Neural progenitor cell (in vitro differentiated cells): ENCODE measurements at places on chromosomes 12 and 14. TPM values are rescaled to one million over a fixed set of nuclear protein-coding genes. Genes with fewer than 3 reads are reported as not detected.

ASB2 gene
- total RNA-seq = 0.62 TPM in 1 of 2 replicates, not detected in the other

DNA sequence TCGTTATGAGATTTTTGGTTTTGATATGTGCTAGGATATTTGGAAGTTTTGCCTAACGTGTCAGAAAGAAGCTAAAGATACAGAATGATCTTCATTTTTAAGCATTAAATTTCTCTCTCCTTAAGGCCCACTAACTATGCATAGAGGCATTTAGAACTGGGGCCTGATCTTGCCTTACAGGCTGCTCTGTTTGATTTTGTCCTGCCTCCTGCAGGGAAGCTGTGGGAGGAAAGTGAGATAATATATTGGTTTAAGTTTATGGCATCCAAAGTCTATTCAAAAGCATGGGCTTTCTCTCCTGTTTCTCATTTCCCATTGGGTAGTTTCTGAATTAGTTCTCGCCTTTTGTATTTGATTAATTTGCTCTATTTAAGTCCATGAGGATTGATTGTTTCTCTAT lies 250.3 kb upstream of the FBXO33 start:
- no peak for DNase-seq
- H3K27ac ChIP-seq = no peak overlapping the region
- H3K4me1 ChIP-seq = peaks cover 23% of the 10 kb centered on the region
- no peaks in the 10 kb centered on the region for H3K27me3 ChIP-seq
- no peak overlapping the region for H3K4me3 ChIP-seq

DNA sequence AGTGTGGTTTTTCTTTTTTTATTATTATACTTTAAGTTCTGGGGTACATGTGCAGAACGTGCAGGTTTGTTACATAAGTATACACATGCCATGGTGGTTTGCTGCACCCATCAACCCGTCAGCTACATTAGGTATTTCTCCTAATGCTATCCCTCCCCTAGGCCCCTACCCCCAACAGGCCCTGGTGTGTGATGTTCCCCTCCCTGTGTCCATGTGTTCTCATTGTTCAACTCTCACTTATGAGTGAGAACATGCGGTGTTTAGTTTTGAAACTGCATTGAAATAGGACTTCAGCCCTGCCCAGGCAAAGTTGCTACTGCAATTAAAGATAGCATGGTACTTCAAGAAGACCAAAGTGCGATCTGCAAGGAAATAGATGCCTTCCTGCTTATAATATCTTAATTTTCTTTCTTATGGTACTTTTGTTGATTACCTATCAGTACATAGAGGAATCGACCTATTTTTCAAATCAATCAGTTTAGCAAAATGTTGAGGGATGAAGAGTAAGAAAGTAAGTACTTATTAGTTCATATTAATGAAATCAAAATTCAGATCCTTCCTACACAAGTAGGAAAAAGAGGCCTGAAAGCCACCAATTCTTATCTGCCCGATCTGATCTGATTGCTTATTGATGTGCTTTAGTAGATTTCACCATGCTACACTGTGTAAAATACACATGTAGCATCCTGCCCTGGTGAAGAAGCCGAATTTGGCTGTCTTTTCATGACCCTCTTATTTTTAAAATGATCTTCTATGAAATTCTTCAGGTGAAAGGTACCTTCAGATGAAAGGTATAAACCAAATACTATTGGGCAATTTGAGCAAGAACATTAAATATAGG lies 1.6 kb downstream of the LTA4H start:
- H3K4me1 ChIP-seq = peaks cover 24% of the 10 kb centered on the region
- H3K4me3 ChIP-seq = peak overlapping the region; percentile 86

DNA sequence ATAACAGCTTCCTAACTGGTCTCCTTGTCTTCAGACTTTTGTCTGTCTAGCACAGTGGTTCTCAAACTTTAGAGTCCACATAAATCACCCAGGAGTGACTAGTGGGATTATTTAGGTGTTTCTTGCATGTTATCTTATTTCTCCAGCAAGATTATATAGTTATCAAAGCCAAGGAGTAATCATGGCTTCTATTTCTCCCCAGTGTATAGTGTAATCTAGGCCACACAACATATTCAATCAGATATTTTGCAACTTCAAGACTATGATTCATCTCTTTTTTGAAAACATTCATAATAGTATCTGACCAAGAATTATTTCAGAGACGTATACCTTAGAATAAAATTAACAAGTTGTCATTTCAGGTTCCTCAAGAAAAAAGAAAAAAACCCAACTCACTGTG lies 131.9 kb downstream of the CEP83 start:
- H3K27me3 ChIP-seq = no peaks in the 10 kb centered on the region
- H3K4me3 ChIP-seq = no peak overlapping the region
- H3K4me1 ChIP-seq = peaks cover 3% of the 10 kb centered on the region
